Suppressor macrophage treated with lipopolysaccharide for 4 hours (primary cell): ENCODE measurements at places on chromosomes 4 and X.

- DNase-seq, result no peak
Measured at GRCh38 chr4:52996261-52997131, 134.4 kb downstream of the RASL11B start.

- no peak for DNase-seq
Measured at GRCh38 chr4:54586320-54586955, 71.3 kb upstream of the KIT start.

GRCh38 chr4:103451341-103451740, 253.2 kb upstream of the CENPE start:
- no peak for DNase-seq

DNA sequence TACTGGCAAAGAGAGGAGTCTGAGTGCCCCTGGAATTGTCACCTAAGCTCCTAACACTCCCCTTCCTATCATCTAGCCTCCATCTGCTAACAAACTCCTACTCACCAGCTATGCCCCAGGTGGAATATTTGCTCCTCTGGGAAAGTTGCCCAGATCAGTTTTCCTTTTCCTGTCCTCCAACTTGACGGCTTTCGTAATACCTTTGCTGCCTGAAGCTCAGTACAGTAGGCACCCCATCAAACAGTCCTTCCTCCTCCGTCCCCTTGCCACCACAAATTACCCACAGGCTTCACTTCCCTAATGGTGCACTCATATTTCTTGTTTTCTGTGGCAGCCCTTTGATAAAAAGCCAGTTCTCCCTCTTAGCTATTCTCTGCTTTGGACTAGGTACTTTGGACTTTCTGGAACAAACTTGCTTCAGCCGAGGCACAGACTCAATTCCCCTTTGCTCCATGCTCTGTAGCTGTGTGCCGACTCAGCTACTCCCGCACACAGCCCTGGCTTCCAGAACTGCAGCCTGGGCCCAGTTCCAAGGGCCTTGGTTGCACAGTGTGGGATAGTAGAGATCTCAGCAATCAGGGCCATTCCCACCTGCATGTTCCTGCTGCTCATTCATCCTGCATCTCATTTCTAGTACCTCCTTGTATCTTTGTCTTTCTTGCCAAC, 605.1 kb downstream of the BCOR start:
- DNase-seq, result peak; percentile 56

- no peak for DNase-seq
Measured at GRCh38 chr4:95534032-95534431, 14.7 kb downstream of the UNC5C start.

DNA sequence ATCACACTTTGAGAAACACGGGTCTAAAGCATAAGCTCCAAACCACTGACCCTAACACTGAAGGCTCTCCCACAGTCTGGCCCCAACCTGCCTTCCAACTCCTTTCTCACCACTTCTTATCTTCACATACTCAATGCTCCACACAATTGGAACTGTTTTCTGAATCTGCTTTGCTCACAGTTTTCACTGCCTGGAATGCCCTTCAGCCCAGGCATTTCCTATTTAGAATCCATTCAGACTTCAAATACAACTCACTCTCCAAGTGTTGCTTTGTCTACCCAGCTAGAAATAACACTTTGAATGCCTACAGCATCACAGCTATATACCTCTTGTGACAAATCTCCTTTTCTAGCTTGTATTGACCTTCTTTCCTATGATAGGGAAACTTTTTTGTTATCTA, 10.2 kb downstream of the OTUD4 start:
- no peak for DNase-seq

DNA sequence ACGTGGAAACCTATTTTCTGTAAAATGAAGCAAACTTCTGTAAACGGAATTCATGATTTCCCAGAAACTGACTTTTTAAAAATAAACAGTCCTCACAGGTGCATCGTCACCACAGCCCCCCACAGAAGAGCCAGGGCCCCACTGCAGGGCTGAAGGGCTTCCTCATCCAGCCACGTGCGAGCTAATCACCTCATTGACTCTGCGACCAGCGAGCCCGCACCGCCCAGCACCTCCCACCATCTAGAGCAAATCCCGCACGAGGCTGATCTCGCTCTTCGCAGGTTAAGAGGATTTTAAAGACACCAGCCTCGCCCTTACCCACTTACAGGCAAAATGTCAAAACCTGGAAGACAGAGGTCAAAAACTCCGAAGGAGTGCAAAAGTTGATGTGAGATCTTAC, 14.8 kb downstream of the PPP2R3B start:
- DNase-seq, result no peak

DNA sequence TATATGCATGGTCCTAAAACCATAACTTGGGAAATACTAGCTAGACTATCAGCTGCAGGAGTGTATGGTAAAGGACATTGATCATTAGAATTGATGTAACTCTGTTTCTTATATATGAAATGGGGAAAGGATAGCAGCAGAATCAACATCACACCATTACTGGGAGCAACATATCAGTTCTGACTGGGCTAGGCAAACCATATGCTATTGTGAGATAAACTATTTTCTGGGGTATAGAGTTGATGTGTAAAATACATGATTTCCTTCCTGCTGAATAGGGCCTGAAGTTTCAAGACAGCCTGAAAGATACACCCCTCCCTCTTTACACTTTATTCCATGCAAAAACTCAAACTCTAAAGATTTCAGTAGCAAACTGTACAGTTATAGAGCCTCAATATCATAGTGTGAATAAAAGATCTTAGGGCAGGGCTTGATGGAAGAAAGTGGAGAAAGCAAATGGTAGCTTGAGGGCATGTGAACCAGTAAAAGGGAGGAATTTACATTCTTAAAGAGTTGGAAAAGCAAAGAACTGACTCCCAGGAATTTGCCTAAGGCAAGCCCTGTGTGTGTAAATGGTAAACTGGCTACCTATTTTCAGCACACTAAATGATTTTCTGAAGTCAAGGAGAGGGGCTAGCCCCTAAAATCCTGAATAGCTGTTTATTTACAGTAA, 404.1 kb downstream of the MAPK10 start:
- DNase-seq, result no peak

DNA sequence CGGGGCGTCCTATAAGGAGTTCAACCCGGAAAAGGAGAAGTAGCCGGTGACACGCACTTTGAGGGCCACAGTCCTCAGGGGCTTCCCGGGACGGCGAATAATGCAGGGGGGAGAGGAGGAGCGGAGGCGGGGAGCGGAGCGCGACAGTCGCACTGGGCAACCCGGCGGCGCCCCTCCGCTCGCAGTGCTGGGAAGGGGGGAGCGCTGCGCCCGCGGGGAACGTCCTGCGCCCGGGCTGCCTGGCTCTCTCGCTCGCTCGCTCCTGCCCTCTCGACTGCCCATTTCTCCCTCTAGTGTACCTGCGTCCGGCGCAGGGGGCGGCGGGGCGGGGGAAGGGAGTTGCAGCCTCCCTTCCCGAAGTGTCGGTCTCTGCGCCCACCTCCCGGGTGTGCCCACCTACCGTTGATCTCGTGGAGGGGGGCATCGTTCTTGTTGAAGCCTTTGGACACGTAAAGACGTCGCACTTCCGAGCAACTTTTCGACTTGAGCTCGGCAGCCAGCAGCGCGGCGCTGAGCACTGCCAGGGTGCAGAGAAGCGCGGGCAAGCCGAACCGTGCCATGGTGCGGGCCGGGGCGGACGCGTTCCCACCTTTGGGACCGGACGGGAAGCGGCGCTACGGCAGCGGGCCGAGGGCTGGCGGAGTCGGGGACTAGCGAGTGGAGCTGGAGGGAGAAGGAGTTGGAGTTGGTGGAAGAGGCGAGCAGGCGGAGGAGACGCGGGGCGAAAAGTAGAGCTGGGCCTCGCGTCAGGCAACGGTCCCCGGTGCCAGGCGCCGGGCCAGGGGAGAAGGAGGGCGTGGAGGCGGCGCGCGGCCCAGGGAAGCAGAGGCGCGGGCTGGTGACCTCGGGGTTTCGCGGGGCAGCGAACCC, 648 bp downstream of the GPC4 start:
- peak; percentile 47 for DNase-seq

DNA sequence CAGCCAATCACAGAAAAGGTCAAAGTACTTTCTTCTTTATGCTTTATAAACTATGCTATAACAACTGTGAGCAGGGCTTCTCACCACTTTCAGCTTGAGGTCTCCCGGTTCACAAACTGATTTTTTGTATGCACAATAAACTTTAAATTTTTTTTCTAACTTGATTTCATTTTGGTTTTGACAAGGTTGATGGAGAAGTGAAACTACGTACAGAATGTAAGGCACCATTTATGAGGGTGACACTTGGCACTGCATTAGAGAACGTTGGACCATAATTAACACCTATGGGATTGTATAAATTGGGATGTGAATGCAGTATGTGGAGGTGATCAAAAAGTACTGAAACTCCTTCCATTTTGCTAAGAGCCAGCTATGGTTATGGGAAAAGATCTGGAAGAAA, 857.9 kb upstream of the HTR2C start:
- no peak for DNase-seq
